Panc1 (cell line): ENCODE measurements at places on chromosomes 16 and 17. TPM values are rescaled to one million over a fixed set of nuclear protein-coding genes. Genes with fewer than 3 reads are reported as not detected.

Gene KRTAP2-1
- not detected for total RNA-seq

Gene CCR7
- 0.44 TPM for total RNA-seq

Gene MT1M
- total RNA-seq: 1.8 TPM

Gene TBC1D3H
- total RNA-seq: not detected

Gene POLDIP2
- total RNA-seq: 175 TPM

Gene KIF19
- not detected for total RNA-seq

Gene GSPT1
- total RNA-seq: 194 TPM

Gene NPIPB2
- total RNA-seq: 10.3 TPM

Gene LYZL6
- total RNA-seq: not detected

Gene TPSG1
- 4.6 TPM for total RNA-seq

Gene SEZ6L2
- total RNA-seq: 70.7 TPM

Gene HCRT
- not detected for total RNA-seq

Gene ITFG1
- total RNA-seq: 26.5 TPM

Gene TMIGD1
- not detected for total RNA-seq

Gene COX6A2
- not detected for total RNA-seq

Gene PFN1
- 1,074 TPM for total RNA-seq

Gene NIP7
- 35.3 TPM for total RNA-seq

Gene OTOP3
- total RNA-seq: not detected

Gene G6PC1
- 0.08 TPM for total RNA-seq

Gene MYH13
- not detected for total RNA-seq

Gene CDH5
- 0.18 TPM for total RNA-seq

Gene GINS2
- 12.0 TPM for total RNA-seq

Gene TRIM65
- 48.6 TPM for total RNA-seq

Gene TEKT1
- not detected for total RNA-seq

Gene TBC1D3
- not detected for total RNA-seq

Gene KRT32
- total RNA-seq: 0.72 TPM

Gene IGSF6
- 0.23 TPM for total RNA-seq

Gene ZFP90
- total RNA-seq: 16.8 TPM

Gene EIF5A
- 728 TPM for total RNA-seq
